ENCODE measurements at places on chromosomes 7 and 10.
A peak's percentile ranks its signal among the peaks of the same experiment; 100 is the strongest.

GRCh38 chr10:78337016-78337415 is 303.4 kb downstream of the RPS24 start:
- no peak for DNase-seq

DNA sequence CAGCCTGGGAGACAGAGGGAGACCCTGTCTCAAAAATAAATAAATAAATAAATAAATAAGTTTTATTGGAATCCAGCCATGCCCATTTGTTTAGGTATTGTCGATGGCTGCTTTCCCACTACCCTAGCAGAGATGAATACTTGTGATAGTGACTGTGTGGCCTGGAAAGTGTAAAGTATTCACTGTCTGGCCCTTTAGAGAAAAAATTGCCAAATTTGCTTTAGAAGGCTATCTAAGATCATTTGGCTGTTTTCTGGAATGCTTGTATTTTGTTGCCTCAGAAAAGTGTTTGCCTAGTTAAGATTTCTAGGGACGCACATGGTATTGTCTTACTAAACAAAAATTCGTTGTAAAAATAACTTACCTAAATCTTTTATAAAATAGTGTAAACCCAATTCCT is 35.4 kb downstream of the CHN2 start:
- DNase-seq: no peak

DNA sequence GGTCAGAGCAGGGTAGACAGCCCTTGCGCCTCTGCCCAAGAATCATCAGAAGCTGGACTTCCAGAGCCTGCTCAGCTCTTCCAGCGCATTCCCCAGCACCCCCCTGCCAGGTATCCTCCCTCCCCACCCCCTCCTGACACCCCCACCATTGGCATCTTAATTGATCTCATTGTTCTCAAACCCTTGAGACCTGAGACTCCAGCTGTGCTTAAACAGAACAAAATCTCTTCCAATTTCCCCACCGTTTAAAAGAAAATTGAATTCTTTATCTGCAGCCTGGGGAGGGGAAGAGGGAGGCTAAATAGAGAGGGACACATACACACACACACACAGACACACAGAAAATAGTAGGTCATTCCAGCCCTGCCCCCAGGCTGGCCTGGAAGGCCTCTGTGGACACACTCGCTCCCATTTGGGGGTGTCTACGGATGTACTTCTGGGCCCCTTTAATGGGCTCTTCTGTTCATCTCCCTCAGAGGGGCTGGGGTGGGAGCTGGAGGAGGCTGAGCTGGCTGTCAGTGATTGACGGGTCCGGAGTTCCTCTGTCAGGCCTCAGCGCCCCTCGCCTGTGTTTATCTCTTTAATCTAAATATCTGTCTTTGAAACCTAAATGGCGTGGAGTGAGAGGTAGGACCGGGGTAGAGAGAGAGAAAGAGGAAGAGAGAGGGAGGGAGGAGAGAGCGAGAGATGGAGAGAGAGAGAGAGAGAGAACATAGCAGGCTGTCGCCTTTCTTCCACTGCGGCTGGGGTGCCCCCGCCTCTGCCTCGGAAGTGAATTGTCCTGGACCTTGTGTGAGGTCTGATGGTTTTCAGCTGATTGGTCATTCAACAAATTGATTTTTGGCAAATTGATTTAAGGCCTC is 61.7 kb downstream of the C10orf105 start:
- no peak for DNase-seq

DNA sequence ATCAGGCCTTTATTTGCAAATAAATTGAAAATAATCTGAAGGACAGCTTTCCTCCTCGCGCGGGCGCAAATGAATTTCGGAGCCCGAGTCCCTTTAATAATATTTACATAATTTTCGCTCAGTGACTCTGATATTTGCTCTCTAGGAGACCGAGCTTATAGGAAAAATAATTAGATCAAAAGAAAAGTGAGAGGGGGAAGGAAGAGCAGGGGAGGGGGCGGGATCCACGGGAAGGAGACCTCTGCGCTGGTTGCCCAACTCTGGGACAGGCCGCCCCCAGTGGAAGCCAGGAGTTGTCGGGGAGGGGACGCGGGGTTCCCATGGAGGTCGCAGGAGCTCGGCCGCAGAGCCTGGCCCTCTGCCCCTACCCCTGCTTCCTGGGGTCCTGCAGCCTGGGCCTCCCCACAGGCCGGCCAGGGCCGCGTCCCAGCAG is 5.8 kb downstream of the UNCX start:
- DNase-seq: no peak

GRCh38 chr7:11437994-11438393 is 394.0 kb downstream of the THSD7A start:
- no peak for DNase-seq

GRCh38 chr7:5696346-5697110 is 84.9 kb downstream of the RNF216 start:
- no peak for DNase-seq

- no peak for DNase-seq
Observed at GRCh38 chr10:119441921-119442757, 100.4 kb downstream of the RGS10 start.

DNA sequence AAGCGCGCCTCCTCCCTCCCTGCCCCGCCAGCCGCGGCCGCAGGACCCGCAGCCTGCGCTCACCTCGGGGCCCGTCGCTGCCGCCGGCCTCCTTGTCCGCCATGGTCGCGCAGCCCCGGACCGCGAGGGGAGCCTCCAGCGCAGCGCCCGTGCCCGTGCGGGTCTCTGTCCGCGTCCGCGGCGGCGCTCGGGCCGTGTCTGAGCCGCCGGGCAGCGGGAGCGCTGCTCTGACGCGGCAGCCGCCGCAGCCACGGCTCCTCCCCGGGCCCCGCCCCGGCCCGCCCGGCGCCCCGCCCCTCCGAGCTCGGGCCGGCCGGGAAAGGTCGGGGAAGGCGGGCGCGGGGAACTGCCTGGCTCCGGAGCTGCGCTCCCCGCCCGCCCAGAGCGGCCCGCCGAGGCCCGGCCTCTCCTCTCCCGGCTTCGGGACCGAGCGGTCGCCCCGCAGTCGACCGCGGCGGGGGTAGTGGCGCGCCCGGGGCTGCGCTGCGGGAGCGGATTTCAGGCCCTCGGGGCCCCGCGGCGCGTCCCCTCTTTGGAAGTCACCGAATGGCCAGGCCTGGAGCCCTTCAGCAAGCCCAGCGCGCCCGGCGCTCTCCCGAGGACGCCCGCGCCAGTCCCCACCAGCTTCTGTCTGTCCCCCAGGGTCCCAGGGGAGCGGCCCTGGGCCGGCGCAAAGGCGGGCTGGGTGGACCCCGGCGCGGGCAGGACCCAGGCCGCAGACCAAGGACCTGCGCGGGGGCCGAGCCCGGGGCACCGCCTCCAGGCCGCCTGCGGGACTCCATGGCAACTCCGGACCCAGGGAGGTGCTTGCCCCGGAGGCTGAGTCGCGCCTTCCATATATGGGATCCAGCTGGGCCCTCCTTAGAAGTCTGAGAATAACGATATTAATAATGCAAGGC is at the start of gene HSPA12A:
TSS of gene HSPA12A (minus strand) at position 200 of the 899 bp plus-strand sequence. CDS start at position 103, 97 bp downstream.
- DNase-seq: peak; percentile 88

GRCh38 chr10:83037653-83038052 is 1101.7 kb upstream of the GHITM start:
- DNase-seq: no peak

- no peak for DNase-seq
Observed at GRCh38 chr10:54985732-54986131, 184.7 kb upstream of the PCDH15 start.

GRCh38 chr7:79529881-79530235 is 76.4 kb upstream of the MAGI2 start:
- DNase-seq: peak; percentile 61

DNA sequence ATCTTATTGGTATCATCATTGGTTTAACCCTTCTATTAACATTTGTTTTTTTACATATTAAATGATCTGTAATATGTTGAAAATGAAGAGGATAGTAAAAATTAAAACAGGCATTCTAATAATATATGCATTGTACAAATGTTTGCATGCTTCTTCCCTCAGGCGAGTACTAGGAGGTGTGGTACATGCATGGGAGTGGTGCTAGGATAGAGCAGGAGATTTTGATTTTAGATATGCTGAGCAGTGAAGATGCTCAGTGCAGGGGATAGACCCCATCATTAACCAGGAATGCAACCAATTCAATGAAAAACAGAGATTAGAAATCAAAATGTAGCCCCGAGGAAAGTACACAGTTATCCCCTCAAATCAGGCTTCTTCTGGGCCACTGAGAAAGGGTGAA is 916.4 kb downstream of the LRMDA start:
- no peak for DNase-seq

- DNase-seq: peak; percentile 18
Observed at GRCh38 chr7:19621740-19622139, 87.1 kb downstream of the POLR1F start.

DNA sequence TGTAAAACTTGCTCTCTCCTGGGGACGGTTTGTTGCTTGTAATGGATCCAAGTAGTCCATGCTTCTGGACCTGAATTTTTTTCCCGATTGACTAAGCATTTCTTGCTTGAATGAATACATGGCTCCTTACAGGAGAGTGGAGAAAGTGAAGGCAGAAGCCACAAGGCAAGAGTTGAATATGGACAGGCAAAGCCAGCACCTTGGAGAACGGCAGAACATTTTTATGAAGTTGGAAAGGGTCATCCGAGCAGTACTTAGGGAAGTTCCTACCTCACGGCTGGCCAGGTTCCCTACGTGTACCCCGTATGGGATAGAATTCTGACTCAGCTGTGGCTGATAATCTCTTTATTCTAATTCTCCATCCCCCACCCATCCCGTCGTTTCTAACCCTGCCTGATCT is 50.6 kb upstream of the MGAM2 start:
- DNase-seq: no peak

DNA sequence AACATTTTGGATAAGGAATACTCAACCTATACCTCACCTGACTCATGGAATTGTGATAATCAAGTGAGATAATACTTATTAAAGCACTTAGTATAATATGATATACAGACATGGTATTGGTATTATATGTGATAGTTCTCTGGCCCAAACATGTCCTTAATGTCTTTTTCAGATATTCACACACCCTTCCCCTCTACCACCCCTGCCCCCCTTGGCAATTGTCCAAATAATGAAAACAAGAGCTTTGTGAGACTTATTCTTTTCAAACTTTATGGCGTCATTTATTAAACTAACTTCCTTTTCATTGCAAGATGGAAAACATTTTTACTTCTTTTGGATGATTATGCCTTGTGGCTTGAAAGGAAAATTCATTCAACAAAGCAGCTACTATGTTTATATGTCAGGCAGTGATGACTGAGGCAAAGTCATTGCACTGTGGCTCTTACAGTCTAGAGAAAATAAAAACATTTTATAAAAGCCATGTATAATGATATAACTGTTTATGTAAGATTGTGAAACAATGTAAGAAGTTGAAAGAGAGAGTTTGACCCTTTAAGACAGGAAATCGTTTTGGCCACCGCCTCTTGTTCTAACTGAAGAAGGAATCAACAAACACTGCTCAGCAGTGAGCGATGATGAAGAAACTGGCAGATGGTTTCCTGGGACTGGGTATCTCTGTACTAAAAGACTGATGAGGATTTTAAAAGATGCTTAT is 27.4 kb downstream of the MINPP1 start:
- peak; percentile 54 for DNase-seq

- peak; percentile 91 for DNase-seq
Observed at GRCh38 chr7:32616625-32617024, 121.3 kb downstream of the AVL9 start.

DNA sequence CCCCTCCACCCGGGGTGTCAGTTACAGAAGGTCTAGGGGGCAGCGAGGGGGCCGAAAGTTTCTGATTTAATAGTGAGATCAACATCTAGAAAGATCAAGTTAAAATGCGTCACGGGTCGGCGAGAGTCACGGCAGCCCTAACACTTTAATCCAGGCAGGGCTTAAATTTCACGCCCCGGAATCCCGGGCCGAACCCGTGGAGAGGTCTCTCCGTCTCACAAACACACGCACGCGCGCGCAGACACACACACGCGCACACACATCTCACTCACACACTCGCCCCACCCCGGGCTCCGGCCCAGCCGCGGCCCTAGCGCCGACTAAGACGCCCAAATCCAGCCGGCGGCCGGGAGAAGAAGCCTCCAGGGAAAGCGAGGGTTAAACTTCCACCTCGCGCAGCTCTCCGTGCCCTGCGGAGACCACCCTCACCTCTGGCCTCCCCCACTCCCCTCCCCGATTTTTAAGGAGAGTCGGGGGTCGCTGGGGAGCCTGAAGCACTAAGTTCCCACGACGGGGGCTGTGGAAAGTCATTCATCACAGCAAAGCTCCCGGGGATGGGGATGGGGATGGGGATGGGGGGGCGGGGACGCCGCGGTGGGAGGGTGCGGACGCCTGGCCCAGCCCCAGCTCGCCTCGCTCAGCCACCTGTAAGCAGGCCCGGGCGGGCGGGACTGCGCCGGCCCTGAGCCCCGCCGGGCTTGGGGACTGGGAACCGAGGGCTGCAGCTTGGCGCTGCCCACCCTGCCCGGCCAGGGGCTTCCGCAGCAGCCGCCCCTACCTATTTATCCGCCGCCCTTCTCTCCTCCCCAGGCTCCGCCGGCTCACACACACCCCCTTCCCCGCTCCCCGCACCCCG is 1.6 kb downstream of the PDGFA start:
- peak; percentile 56 for DNase-seq

- peak; percentile 28 for DNase-seq
Observed at GRCh38 chr10:92024700-92025099, 101.1 kb downstream of the BTAF1 start.

All from EL (cell line).